ENCODE measurements at places on chromosomes 16 and 17. TPM values are rescaled to one million over a fixed set of nuclear protein-coding genes. Genes with fewer than 3 reads are reported as not detected.

TMEM219 gene
- total RNA-seq: 77.0 TPM

CRYBA1 gene
- not detected for total RNA-seq

LDHD gene
- 2.8 TPM for total RNA-seq

INTS2 gene
- 16.2 TPM for total RNA-seq

CA10 gene
- not detected for total RNA-seq

SLC38A8 gene
- not detected for total RNA-seq

ZNF624 gene
- total RNA-seq: 8.1 TPM

NATD1 gene
- 5.7 TPM for total RNA-seq

CRHR1 gene
- not detected for total RNA-seq

Data from articular chondrocyte of knee joint (primary cell).